Neural crest cell (in vitro differentiated cells): ENCODE measurements at places on chromosomes 5 and 9.

DNA sequence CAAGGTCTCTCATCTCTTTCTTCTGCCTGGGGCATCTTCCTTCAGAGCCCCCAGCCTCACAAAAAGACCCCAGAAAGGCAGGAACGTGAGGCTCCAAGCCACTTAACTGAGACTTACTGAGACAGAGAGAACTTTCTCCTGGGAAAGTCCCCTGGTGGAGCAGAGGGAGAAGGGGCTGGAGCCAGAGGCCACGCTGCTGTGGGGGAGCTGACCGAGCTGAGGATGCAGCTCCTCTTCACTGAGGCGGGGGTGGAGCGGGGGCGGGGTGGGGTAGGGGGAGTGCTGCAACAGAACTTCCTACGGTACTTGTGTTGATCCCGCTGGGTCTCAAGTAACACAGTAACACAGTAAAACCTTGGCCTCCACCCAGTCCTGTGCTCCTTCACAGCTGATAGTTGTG is 204.0 kb downstream of the FSTL4 start:
- no peak for DNase-seq

DNA sequence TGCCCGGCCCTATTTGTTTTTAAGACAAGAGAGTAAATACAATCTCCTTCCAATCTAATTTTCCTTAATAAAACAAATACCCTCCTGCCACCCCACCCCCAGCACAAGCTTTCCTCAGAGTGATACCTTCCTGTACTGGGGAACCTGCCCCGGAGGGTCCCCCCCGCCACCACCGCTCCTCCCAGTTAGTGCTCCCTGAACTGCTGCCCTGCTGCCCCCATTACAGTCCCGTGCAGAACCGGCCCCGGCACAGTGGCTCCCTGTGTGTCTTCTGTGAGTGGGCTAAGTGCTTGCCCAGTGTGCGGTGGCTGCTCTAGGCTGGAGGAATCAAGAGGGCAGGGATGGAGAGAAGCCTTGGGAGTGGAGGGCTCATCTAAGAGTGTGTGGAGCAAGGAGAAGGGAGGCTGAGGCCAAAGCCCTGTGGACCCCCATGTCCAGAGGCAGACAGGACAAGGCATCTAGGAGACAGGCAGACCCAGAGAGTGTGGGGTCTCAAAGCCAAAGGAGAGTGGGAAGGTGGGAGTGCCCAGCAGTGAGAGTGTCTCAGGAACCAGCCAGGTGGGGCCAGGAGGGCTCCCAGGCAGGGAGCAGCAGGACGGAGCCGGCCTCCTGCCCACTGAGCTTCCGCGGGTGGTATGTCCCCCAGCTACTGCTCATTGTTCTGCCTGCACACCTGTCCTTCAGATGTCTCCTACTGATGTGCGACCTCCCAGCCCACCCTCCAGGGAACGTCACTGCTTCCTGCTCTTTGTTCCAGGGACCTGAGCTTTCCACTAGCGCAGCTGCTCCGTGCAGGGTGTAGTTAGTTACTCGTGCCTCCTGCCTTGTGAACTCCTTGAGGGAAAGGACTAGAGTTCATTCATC is 129.0 kb downstream of the DAB2IP start:
- DNase-seq: no peak

DNA sequence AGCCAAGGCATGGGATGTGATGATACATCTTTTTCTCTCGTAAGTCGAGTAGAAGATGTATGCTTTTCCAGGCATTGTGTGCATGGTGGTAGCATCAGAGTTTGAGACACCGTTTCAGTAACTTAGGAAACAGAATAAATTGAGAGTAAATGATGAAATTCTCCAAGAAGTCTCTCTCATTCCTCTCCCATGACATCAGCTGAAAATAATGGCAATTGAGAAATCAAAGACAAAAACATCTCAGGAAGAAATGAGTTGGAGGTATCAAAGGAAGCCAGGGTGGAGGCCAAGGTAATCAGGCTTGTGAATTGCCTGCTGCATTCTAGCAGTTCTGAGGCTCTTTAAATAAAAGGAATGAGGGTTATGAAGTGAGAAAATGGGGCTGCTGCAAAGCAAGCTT is 53.9 kb downstream of the SGCD start:
- no peak for DNase-seq

- no peak for DNase-seq
Observed at GRCh38 chr9:106062250-106062649, 367.9 kb downstream of the TMEM38B start.

DNA sequence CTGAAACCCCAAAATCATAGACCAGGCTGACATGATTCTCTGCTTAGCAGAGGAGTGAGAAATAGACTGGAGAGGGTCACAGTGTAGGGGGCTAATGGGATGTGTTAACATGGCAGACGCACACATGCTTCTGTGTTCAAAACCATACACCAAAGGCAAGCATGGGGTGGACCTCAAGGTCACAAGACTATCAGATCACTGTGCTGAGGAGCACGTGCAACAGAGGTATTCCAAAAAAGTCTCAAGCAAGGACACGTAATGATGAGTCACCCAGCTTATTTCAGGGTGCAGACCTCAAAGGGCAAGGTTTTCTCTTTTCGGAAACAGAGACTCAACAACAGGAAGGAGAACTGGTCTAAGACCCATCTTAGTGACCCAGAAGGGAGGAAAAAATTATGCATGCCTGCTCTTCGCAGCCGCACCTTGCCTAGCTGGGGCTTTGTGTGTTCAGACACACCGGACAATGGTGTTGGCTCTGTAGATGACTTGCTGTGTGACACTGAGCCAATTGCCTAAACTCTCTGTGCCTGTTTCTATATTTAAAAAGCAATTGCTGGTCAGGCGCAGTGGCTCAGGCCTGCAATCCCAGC is 20.3 kb downstream of the WHRN start:
- no peak for DNase-seq

DNA sequence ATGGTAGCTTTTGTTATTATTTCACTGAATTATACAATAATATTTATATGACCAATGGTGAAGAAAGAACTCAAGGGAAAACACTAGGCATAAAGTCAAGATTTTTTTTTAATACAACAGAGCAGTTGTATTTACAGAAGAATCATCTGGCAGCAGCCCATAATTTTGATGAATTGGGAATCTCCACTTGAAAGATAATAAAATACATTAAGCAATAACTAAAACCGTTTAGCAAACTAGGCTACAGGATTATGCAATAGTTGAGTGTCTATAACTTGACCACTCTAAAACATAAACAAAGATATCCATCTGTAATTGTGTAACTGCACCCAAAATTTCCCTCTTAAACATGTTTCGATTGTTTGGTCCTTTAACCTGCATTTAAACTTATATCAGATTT is 80.8 kb downstream of the SNCAIP start:
- DNase-seq: no peak

- no peak for DNase-seq
Observed at GRCh38 chr9:95822583-95823431, 52.7 kb upstream of the ERCC6L2 start.

- DNase-seq: peak; percentile 3
Observed at GRCh38 chr5:117713585-117714198, 1139.1 kb upstream of the SEMA6A start.

- DNase-seq: no peak
Observed at GRCh38 chr5:98593418-98593817, 180.0 kb upstream of the RGMB start.

GRCh38 chr9:31733166-31733565 is 651.3 kb upstream of the ACO1 start:
- no peak for DNase-seq

DNA sequence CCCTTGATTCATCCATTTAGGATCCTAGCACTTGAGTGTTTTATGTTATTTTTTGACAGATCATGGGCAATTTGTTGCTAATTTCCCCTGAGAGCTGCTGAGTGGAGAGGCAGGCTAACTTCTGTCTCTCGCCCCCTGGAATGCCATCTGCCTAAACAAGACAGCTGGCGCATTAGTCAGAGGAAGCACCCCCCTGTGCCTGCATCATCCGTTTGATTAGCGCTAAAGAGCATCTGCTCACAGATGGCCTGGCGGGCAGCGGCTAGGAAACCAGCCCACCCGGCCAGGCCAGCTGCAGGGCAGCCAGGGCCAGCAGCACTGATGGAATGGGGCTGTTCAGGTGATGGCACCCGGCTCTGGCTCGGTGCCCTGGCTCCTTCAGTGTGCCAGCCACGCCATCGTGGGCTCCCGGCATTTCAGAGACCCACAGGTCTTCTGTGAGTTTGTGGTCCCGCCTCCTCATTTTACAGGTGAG is 22.9 kb upstream of the ASS1 start:
- no peak for DNase-seq

DNA sequence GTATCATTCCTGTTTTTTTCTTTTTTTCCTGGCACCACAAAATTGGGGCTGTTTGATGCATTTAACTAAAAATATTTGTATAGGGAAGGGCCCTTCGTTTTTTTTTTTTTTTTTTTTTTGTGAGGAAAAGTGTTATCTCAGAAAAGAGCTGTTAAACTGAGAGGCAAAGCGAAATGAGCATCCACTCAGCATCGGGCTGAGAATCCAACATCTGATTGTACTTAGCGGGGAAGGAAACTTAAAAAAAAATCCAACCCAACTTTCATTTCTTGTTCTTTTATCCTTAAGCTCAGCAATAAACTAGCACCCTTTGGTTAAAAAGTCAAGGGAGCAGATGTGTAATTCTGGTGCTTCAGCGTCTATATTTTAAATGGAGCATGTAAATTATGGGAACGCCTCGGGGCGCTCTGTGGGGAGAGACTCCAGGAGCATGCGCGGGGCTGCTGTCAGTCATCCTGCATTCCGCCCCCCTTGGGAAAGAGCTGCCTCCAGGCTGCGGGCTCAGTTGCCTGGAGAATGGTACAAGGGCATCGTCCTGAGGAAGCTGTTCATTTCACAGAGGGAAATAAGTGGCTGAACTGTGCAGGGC is 33.3 kb downstream of the DMRT2 start:
- DNase-seq: peak; percentile 15

GRCh38 chr5:126274076-126274762 is 149.0 kb upstream of the GRAMD2B start:
- no peak for DNase-seq

- DNase-seq: no peak
Observed at GRCh38 chr5:102782217-102782872, 27.2 kb downstream of the PAM start.
